ENCODE measurements at places on chromosomes 1 and 21.
A peak's percentile ranks its signal among the peaks of the same experiment; 100 is the strongest.

DNA sequence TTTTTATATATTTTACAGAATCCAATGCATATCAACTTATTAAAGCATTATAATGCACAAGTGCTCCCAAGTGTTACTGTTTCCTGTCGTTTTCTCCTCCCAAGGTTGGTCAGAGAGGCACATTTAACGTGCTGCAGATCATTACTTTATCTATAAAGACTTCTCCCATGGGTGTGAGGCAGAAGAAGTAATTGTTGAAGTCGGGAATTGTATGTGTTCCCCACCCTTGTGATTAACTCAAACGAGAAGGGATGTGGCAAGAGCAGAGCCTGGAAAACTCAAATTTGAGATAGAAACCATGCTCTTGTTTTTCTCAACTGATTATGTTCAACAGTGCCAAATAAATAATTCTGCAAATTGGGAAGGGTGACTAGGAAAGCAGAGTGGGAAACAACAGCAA, 412.5 kb upstream of the ADAMTS5 start:
- no peak for DNase-seq

- DNase-seq = no peak
Observed at GRCh38 chr1:235989105-235989504, 75.8 kb downstream of the NID1 start.

DNA sequence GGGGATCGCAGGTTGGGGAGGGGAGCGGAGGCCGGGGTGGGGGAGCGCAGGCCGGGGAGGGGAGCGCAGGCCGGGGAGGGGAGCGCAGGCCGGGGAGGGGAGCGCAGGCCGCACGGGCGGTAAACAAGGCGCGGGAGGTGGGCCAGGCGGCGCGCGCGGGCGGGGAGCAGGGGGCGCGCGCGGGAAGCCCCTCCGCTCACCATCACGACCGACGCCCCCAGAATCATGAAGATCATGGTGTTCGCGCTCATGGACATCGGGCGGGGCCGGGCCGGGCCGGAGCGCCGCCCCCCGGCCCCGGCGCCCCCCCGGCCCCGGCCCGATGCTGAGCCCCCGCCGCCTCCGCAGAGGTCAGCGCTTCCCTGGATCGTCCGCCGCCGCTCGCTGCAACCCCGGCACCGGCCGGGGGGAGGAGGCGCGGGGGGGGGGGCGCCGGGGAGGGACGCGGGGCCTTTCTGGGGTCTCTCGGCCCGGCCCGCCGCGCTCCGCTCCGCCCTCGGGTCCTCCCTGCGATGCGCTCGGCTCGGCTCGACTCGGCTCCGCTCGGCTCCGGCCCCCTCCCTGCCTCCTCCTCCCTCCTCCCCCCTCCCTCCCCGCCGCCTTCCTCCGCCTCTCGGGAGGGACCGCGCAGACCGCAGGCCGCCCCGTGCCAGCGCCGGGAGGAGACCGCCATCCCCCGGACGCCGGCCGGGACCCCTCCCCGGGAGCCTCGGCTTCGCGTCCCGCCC, at the start of gene TMEM240:
TMEM240 (minus strand) TSS at position 535 of the 728 bp plus-strand sequence; CDS start at position 257, 278 bp downstream.
- DNase-seq = peak; percentile 56

GRCh38 chr1:12177999-12178441, 11.2 kb downstream of the TNFRSF1B start:
- peak; percentile 84 for DNase-seq

DNA sequence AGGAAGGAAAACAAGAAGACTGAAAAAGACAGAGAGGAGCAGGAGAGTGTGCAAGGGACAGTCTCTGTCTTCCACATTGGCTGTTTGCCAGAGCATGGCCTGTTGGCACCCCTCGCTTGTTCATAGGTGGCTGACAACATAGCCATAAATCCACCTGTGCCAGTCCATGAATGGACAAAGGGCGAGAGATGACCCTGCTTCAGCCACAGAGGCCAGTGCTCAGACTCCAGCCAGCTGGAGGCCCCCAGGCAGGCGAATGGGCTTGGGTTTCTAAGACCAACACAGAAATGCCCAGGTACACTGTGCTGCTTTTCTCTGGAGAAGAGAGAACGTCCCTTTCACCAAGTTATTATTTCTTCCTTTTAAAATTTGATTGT, 60.6 kb downstream of the RIPK4 start:
- DNase-seq = no peak

DNA sequence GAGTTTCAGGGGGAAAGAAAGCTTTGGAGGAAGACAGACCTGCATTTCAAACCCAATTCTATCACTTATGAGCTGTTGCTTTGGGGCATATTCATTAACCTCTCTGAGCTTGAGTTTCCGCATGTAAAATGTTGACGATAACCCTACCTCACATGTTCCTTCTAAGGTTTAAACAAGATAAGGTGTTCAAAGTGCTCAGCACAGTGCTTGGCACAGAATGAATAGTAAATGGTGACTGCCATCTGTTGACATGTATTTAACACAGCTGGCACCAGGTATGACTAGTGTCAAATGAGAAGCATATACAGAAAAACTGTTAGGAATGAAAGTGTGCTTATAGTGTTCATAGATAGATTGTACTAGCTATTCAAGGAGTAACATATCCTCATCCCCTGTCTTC, 155.5 kb downstream of the PTGER3 start:
- DNase-seq = no peak

GRCh38 chr21:26490771-26491170, 82.3 kb downstream of the CYYR1 start:
- DNase-seq = no peak

DNA sequence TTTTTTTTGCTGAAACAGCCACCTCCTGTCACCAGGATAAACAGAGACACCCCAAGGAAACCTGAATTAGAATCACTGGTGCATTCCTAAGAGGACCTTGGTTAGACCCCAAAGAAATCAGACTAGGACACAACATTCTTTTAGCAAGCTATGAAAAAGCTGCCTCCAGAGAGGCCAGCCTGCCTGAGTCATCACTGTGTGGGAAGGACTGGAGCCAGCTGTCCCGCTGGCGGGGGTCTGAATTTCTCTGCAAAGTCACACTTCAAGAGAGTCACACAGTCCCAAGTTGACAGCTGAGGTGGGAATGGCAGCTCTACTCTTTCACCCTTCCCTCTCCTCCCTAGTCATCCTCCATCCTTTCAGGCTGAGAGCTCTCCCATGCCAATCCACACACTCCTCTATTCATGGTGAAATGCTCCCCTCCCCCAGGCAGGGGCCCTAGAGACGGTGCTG, 405.0 kb upstream of the POU3F1 start:
- no peak for DNase-seq

GRCh38 chr1:51719146-51719545, 102.3 kb downstream of the OSBPL9 start:
- DNase-seq = no peak

GRCh38 chr1:200659269-200659668, 10.4 kb downstream of the DDX59 start:
- no peak for DNase-seq

DNA sequence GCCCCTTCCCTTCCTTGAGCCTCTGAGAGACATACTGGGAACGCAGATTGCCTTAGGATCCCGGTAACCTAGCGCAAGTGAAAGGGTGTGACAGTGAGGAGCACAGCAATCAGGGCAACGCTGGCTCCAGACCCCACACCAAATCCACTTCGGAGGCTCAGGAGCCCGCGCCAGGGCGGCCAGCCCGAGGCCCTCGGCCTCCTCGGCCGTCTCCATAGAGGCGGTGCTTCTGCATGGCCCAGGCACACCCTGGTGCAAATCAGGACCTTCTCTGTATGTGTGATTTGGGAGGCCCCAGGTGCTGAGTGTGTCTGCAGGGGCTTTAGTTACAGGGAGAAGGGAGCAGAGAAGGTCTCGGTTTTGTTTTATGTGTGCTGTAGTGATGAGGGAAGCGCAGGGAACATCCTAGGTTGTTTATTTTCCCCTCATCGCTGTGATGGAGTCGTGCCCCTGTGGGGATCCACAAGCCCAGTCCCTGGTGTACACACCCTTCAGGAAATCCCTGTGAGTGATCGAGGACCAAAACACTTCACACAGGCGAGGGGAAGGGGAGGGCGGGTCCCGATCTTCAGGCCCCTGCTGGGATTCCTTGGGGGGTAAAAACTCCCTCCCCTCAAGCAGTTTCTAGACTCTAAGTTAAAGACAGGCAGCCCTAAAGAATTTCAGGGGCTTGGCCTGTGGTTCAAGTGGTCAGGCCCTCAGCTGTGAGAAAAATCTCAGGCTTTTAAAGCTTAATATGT, 9.4 kb downstream of the KIAA1614 start:
- no peak for DNase-seq

- no peak for DNase-seq
Observed at GRCh38 chr1:192513196-192513595, 62.4 kb upstream of the RGS1 start.

GRCh38 chr1:67227196-67227595, 60.9 kb downstream of the IL23R start:
- no peak for DNase-seq

DNA sequence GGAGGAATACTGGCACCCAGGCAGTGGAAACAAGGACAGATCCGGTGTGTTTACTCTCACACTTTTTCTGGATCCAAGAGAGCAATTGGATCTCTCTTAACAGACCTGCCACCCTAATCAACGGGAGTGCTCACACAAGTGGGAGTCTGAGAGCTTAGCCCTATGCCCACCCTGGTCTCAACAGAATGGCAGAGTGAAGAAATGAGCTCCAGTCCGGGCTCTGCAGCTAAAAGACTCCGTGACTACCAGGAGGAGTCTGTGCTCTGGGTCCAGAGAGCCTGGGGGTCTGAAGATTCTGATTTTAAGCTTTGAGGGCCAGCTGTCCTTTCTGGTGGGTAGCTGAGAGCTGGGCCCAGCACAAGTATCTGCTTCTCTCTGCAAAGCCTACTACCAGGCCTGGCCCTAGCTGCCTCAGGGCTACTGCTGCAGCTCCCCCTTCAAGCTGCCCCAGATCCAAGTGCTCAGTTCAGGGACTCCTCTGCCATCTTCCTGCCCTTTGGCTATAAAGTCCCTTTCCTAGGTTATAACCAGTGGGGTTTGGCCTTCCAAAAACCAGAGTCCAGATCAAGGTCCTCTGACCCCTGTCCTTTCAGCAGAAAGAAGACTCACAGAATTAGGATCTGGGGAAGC, 3.9 kb downstream of the S100A9 start:
- DNase-seq = no peak

- DNase-seq = no peak
Observed at GRCh38 chr1:52867087-52867863, 24.7 kb downstream of the ZYG11A start.

DNA sequence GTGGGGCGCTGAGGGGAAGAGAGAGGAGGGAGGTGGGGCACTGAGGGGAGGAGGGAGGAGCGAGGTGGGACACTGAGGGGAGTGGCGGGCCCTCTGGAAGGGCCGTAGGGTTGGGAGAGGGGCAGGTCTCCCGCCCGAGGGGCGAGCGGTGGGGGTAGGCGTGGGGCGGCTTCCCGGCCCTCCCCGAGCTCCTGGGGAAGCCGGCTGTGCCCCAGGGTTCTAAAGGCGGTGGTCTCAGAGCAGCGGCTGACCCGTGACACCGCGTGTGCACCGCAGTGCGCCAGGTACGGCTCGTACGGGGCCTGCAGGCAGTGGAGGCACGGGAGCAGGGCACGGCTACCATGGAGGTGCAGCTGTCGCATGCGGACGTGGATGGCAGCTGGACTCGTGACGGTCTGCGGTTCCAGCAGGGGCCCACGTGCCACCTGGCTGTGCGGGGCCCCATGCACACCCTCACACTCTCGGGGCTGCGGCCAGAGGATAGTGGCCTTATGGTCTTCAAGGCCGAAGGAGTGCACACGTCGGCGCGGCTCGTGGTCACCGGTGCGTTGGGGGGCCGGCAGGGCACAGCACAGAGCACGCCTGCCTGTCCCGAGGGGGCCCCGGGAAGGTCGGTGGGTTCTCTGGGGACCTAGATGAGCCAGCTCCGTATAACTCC, 68.5 kb downstream of the OBSCN start:
- DNase-seq = no peak

DNA sequence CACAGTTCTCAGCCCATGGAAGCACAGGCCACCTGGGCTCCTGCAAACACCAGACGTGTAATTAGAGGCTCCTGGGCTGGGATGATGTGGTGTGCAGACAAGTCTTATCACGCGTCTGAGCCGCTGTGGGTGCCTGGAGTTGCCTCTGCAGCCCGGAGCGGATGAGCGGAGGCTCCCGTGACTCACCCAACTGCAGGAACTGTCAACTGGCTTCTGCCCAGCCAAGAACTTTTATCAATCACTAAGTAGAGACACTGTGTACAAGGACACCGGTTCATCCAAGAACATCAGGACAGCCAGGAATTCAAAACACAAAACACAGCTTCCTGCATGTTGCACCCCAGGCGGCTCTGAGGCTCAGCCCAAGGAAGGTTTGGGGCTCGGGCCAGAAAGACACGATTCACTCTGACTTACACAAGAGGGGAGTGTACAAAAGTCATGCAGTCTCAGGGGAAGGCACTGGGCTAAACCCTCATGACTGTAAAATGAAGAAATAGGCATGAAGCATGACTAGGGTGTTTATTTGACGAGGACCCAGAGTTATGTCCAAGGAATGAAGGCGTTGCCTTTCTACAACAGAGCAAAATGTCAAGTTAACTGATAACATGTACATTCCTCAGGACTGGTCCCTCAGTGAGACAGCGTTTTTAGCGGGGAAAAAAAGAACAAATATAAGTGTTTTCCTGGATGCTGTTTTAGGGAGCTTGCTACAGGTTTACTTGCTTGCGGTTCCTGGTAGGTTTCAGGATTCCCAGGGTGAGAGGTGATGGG, 21.1 kb downstream of the ERRFI1 start:
- DNase-seq = no peak

DNA sequence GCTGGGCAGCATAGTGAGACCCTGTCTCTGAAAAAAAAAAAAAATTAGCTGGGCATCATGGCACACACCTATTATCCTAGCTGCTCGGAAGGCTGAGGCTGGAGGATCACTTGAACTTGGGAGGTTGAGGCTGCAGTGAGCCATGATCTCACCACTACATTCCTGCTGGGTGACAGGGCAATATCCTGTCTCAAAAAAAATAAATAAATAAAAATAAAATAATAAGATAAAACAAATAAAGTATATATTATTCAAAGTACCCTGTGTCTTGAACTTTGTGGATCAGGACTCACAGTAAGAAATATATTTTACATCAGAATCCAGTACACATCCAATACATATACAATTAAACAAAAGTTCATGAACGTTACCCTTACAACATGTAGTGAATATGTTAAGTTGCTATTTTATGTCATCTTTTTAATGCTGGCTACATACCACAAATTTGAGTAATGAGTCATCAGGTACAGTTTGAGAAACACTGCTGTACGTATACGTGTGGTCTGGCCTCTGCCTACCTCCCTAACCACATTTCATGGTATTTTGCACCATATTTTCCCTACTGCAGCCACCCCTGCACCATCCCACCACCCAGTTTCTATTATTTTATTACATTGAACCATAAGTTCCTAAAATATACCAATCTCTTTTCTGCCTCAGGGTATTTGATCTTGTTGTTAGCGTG, 4.4 kb downstream of the NME7 start:
- no peak for DNase-seq

Data from activated naive CD4-positive, alpha-beta T cell (primary cell).